ENCODE measurements at places on chromosomes 11 and 22.

DNA sequence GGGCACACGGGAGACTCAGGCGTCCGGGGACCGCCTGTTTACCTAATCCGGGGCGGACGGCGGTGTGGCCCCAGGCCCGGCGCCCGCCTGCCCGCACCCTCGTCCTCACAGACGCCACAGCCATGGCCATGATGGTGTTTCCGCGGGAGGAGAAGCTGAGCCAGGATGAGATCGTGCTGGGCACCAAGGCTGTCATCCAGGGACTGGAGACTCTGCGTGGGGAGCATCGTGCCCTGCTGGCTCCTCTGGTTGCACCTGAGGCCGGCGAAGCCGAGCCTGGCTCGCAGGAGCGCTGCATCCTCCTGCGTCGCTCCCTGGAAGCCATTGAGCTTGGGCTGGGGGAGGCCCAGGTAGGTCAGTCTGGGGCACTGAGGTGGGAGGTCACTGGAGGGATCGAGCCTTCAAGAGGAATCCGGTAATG lies 10.0 kb upstream of the RAB1B start:
- DNase-seq: no peak

- DNase-seq: no peak
Observed at GRCh38 chr11:100980156-100980555, 149.5 kb downstream of the PGR start.

DNA sequence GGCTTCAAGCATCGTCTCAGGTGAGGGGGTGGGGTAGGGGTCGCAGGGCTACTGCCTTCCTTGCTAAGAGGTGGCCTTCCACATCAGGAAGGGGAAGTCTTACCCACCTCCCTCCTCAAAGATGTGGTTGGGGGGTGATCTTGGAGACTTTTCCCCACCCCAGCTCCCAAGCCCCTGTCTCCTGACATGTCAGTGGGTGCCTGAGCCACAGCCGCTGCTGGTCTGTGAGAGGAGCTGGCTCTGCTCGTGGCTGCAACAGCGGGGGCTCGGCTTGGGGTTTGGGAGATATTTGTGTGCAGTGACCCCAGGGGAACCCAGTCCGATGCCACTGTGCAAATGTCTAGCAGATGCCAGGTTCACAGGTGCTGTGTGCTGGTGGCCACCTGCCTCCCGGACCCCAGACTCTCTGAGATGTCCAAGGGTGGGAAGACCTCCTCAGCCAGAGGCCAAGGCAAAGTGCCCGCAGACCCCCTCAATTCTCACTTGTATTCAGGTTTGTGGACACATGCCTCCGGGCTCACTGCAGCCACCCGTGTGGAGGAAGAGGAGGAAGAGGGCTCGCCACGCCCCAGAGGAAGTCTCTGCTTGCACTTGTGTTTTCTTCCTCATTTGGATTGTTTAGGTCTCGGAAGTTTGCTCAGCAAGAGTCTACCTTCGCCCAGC lies 1.9 kb downstream of the KCNQ1 start:
- DNase-seq: peak; percentile 36

- DNase-seq: no peak
Observed at GRCh38 chr11:59944720-59945119, 6.5 kb downstream of the OOSP1 start.

DNA sequence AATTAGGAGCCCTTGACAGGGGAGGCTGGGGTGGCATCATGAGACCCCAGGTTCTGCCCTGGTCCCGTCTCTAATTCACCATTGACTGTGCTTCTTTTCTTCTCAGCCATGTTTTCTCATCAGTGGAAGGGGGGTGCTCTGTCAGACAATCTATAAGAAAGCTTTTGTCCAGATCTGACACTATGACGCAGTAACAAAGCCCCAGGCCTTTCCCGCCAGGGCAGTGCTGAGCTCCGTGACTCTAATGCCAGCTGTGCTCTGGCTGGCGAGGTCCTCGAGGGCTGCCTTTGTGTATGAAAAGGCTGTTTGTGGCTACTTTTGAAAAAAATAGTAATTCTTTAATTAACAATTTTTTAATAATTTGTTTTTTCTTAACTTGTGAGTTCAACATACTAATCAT lies 3.2 kb downstream of the CD6 start:
- DNase-seq: peak; percentile 64

GRCh38 chr22:20571531-20572007 lies 64.2 kb downstream of the MED15 start:
- DNase-seq: peak; percentile 71

DNA sequence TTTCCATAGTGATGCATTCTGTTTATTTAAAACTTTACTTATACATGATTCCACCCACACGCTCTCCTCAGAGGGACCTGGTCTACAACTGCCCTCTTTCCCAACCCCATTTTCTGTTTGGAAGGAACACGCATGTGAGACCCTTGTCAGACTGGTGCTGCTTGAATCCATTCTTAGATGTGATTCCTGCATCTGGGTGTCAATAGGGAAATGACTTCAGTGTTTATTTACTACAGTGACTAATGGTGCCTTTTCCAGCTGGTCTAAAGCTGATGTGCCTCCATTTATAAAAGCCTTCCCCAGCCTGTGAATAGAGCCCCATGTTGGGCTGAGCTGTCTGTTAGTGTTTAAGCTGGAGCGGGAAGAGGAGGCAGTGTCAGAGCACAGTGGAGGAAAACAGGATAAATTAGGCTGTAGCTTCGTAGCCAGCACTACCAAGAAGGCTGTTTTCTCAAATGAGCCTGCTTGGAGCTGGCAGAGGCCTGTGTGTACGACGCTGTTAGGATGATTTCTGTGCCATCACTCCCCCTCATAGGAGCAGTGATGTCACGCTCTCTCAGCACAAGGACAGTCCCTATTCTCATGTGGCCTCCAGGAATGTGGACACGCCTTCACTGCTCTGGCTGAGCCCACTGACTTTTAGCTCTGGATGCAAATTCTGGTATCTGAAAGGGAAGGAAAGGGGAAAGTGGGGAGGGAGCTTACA lies 18.9 kb upstream of the C11orf96 start:
- no peak for DNase-seq

DNA sequence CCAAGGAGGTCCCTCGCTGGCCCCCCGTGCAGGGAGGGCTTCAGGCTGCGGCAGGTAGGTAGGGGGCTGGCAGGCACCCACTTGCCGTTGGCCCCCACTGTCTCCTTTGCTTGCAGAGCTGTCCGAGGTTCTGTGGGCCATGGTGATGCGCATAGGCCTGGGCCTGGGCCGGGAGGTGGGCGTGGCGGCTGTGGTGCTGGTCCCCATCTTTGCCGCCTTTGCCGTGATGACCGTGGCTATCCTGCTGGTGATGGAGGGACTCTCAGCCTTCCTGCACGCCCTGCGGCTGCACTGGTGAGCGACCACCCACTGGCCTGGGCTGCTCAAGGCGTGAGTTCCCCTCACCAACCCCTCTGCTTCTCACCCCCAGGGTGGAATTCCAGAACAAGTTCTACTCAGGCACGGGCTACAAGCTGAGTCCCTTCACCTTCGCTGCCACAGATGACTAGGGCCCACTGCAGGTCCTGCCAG lies 11.6 kb downstream of the TCIRG1 start:
- DNase-seq: no peak

DNA sequence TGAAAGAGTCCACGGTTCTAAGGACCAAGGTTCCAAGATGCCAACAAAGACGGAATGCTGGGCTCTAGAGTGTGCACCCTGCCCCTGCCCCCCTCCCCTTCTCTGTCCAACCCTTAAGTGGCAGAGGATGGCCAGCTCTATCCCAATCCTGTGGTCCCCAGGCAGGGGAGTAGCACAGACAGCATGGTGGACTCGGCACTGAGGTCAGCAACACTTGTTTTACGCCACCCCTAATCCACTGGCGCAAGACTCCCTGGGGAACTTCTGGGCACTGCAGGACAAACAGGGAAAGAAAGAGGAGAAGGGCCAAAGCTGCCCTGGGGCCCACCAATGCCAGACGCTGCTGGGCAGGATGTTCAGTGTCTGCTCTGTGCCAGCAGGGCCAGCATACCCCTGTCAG lies 18.9 kb downstream of the GDPD5 start:
- DNase-seq: no peak

- no peak for DNase-seq
Observed at GRCh38 chr11:125071435-125071834, 8.3 kb downstream of the SLC37A2 start.

DNA sequence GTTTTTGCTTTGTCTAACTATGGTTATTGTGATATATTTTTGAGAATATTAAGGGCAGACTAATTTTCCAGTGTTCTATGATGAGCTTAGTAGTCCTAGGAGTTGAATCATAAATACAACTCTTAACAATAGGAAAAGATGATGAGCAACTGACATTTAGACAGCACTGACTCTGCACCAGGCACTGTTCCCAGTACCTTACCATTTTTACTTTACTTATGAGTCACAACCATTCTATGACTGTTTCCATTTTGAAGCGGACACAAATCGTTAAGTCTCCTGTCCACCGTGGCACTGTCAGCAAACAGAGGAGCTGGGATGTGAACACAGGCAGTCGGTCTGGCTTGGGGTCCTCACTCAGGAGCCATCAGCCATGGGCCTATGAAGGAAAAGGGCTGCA lies 3.4 kb upstream of the SCGB2A2 start:
- DNase-seq: peak; percentile 43

DNA sequence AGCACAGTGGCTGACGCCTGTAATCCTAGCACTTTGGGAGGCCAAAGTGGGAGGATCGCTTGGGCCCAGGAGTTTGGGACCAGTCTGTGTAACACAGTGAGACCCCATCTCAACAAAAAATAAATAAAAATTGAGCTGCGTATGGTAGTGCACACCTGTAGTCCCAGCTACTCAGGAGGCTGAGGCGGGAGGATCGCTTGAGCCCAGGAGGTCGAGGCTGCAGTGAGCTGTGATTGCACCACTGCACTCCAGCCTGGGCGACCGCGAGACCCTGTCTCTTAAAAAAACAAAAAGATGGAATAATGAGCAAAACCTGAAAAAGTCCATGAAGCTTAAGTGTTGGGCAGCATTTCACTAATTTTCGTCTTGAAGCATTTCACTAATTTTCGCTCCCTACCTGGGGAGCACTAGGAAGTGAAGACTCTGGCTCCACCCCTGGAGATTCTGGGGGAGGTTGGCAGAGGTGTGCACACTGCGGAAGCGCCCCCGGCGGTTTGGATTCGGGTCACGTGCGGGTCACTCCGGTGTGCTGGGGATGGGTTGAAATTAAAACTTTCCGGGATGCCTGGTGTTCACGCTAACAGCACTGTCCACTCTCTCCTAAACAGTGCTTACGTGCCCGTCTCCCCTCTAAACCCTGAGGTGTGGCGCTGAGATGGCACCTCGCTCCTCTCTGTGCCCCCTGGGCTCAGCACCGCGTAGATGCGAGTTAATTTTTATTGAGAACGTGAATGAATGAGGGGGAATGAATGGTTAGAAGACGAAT lies 906 bp upstream of the NAA40 start:
- peak; percentile 46 for DNase-seq

DNA sequence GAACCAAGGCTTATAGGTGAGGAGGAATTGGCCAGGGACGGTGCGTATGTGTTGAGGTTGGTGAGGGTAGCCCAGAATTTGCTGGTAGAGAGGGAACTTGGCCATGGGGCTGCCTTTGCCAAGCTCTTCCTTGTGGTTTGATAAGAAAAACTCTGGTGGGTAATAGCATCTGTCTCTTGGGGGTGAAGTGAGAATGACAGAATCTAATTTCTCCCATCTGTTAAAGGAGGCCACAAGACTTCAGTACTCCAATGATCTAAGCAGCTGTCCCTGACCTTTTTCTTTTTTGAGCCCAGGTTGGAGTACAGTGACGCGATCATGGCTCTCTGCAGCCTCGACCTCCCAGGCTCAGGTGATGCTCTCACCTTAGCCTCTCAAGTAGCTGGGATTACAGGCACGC lies 36.0 kb upstream of the PICK1 start:
- DNase-seq: no peak

GRCh38 chr11:21465203-21465602 lies 727.7 kb upstream of the ANO5 start:
- no peak for DNase-seq

DNA sequence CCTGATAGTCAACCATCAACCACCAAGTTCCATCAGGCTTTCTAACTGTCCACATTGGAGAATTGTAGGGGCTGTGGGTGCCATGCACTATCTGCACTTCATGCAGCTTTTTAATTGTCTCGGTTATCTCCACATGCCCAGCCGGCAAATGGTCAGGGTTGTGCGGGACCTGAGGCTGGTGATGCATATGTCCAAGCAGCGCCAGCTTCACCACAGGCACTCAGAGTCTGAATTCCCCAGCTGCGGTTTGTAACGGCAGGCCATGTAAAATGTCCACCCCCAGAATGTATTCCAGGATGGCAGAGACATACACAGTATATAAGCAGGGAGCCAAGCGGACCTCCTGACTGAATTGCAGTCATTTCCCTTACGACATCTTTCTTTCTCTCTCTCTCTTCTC lies 435.6 kb downstream of the DYNC2H1 start:
- no peak for DNase-seq

GRCh38 chr11:120941000-120941399 lies 82.9 kb upstream of the TBCEL start:
- no peak for DNase-seq

GRCh38 chr22:35099883-35100282 lies 33.9 kb downstream of the ISX start:
- DNase-seq: no peak

DNA sequence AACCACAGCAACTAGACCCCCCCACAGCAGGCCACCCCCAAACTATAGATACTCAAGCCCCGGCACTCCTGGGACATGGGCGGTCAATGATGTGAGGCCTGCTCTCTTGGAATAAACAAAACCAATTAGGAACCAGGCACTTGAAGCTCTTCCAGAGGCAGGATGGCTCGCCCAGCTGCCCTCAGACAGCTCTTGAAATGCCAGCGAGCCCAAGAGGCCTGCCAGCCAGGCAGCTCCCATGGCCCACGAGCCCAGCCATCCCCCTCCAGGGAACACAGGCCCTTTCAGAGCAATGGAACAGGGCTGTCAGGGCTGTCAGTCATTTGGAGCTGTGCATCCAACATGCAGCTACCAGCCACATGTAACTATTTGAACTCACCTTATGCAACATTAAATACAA lies 34.0 kb upstream of the TFIP11 start:
- no peak for DNase-seq

DNA sequence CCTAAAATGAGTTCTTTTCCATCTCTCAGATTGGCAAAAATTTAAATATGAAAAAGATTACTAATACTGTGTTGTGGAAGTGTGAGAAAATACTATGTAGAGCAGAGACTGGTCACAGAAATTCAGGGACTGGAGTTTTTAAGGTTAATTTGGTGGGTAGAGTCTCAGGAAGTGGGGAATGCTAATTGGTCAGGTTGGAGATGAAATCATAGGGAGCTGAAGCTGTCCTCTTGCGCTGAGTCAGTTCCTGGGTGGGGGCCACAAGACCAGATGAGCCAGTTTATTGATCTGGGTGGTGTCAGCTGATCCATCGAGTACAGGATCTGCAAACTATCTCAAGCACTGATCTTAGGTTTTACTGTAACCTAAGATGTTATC lies 29.4 kb upstream of the TMEM86A start:
- peak; percentile 51 for DNase-seq

Data from activated CD4-positive, alpha-beta memory T cell treated with anti-CD3 and anti-CD28 coated beads for 36 hours (primary cell).